ENCODE measurements at places on chromosomes 6 and 20. TPM values are rescaled to one million over a fixed set of nuclear protein-coding genes. Genes with fewer than 3 reads are reported as not detected.

EEF1A2 gene
- total RNA-seq = 0.44 TPM

GRCh38 chr6:148044261-148044751 is 298.3 kb upstream of the SASH1 start:
- DNase-seq = no peak

LGSN gene
- 0.53 TPM for total RNA-seq

CRISP2 gene
- total RNA-seq = not detected

GRCh38 chr6:128886706-128887105 is 3.8 kb downstream of the LAMA2 start:
- no peak for DNase-seq

GRCh38 chr20:63628246-63628975 is 1.5 kb upstream of the GMEB2 start:
- peak; percentile 88 for DNase-seq

Data from HepG2 (cell line).